Left kidney (tissue), 8 donors: ENCODE measurements at places on chromosomes 11 and 22.

GRCh38 chr11:130425156-130425555 is 3.3 kb downstream of the ADAMTS8 start:
- DNase-seq, result no peak

- DNase-seq, result no peak
These were observed 12.0 kb upstream of the SESN3 start for GRCh38 chr11:95242845-95243605.

GRCh38 chr11:128614026-128614425 is 26.7 kb upstream of the ETS1 start:
- DNase-seq, result no peak

GRCh38 chr11:34413263-34413662 is 25.5 kb upstream of the CAT start:
- no peak for DNase-seq

- peak; percentile 1 for DNase-seq
These were observed 1112.4 kb upstream of the CNTN5 start for GRCh38 chr11:97908354-97908753.

DNA sequence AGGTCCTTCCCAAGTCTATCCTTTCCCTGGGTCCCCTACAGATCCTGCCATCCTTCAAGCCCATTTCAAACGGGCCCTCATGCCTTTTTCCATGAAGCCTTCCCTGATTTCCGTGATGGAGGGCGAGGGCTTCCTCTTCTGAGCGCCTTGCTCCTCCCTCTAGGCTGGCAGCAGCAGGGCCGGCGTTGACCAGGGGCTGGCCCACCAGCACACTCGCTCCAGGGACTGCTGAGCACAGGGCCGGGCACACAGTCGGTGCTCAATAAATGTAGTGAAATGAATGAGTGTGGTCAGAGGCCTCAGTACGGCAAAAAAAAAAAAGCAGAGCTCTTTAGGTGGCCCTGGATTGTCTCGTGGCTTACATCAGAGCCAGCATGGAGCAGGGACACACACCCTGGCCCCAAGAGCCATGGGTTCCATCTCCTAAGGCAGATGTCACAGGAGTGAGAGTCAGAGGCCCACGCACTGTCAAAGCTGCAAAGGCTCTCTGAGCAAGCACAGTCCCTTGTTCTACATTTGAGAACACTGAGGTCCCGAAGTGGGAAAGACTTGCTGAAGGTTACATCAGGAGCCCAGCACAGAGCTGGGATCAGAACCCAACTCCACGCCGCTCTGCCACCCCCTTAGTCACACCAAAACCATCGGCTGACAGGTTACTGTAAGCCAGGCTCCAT is 3.1 kb downstream of the IL2RB start:
- no peak for DNase-seq

GRCh38 chr11:130829920-130830511 is 86.3 kb downstream of the SNX19 start:
- DNase-seq, result no peak

DNA sequence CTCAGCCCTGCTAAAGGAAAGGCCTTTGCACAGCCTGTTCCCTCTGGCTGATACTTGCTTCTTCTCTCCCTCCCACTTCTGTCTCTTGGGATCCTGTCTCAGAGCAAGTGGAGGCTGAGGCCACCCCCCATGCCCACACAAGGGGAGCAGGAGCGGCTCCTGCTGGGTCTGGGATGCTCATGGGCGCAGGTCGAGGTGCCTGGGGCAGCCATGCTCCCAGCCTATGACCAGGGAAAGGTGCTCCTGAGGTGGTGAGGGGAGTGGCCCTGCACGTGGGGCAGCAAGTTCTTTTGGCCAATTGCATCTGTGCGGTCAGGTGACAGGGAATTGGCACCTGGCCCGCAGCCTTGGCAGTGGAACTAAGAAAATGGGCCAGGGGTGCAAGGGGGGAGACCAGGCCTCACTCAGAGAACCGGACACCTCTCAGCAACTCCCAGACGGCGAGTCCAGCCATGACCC is 1.5 kb downstream of the MAPK11 start:
- DNase-seq, result no peak

DNA sequence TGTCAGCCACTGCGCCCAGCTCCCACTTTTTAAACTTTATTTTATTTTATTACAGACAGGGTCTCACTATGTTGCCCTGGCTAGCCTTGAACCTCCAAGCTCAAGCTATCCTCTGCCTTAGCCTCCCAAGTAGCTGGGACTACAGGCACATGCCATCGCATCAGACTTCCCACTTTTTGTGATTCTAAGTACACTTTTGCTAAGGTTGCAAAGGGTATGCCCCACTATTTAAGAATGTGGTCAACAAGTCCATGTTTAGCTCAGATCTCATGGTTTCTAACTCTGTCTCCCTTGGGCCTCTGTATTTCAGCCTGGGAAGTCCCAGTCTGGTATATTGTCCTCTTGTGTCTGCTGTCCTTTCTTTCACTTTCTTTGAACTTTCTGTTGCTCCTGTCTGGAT is 35.3 kb downstream of the EXPH5 start:
- DNase-seq, result no peak

DNA sequence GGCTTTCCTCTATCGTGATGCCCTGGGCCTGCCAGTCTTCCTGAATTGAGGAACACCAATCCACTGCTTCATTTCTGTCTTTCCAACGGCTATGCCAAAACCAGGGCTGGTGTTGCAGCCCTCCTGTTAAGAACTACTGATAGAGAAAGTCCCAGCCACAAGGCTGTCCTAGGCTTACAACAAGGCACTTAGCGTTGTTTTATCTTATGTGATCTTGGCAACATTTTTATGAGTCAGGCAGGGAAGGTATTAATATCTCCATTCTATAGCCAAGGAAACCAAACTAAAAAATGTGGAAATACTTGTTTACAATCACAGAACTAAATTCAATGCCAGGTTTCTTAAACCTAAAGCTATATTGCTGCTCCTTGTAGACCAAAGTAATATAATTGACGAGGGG is 89.9 kb upstream of the AMOTL1 start:
- DNase-seq, result no peak

GRCh38 chr22:30270832-30271231 is 4.2 kb upstream of the OSM start:
- DNase-seq, result no peak

GRCh38 chr22:20549232-20549841 is 41.9 kb downstream of the MED15 start:
- peak; percentile 49 for DNase-seq

DNA sequence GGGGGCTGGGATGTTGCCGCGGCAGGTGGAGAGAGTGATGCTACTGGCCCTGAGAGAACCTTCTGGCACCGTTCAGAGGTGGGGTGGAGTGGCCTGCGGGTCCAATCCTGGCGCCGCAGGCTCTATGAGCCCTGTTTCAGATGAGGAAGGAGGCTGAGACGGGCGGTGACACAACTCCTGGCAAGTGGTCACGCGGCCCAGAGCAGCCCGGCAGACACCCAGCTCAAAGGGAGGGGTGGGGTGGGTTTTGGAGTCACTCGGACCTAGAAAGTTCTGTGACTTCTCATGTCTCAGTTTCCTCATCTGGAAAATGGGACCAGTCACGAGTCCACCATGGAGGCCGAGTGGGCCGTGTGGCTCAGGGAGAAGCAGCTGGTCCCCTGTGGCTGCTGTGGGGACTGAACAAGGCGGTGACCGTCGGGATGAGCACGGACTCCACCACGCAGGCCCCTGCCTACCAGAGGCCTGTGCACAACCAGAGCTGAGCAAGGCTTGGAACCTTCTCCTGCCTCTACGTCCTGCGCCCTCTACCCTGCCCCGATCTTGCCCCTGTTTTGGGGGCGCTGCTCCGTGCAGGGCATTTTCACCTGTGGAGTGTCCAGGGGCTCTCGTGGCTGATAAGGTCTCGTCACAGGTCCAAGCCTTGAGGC is 3.7 kb downstream of the TSPO start:
- no peak for DNase-seq

- no peak for DNase-seq
These were observed 83.0 kb downstream of the MORC2 start for GRCh38 chr22:30885591-30885990.

DNA sequence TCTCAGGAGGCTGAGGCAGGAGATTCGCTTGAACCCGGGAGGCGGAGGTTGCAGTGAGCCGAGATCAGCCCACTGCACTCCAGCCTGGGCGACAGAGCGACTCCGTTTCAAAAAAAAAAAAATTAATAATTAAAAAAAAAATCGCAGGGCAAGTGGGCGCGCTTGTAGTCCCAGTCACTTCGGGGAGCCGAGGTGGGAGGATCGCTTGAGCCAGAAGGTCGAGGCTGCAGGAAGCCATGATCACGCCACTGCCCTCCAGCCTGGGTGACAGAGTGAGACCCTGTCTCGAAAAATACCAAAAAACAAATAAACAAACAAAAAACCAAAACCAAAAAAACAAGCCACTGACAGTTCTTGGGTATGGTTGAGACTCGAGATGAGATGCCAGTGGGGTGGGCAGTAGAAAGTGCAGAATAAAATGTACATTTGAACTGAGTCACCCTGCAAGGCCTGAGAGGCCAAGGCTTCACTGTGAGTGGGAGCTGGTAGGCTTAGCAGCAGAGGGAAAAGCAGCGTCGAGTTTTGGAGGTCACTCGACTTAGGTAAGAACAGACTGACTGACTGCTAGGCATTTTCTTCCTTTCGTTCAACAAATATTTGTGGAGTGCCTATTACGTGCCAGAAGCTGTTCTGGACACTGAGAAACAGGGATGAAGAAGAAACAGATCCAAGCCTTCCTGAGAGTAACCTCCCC is 635 bp upstream of the LDHA start:
- DNase-seq, result no peak

DNA sequence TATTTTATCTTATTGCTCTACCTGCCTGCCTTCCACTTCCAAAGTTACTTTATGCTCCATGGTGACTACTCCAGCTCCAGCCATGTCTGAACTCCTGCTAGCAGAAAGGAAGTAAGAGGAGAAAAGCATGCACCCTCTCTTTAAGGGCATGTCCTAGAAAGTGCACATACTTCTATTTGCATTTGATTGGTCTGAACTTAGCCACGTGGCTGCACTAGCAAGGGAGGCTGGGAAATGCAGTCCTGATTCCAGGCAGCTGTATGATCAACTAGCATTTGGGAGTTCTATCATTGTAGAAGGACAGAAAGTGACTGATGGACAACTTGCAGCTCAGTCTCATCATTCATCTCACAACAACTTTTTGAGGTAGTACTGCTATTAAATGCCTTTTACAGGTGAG is 515.7 kb downstream of the BUD13 start:
- no peak for DNase-seq

GRCh38 chr11:65492637-65493366 is 6.0 kb upstream of the MALAT1 start:
- DNase-seq, result peak; percentile 53

GRCh38 chr11:71436861-71437260 is 11.3 kb downstream of the DHCR7 start:
- no peak for DNase-seq

GRCh38 chr11:46002189-46002588 is 79.7 kb downstream of the LARGE2 start:
- DNase-seq, result no peak

DNA sequence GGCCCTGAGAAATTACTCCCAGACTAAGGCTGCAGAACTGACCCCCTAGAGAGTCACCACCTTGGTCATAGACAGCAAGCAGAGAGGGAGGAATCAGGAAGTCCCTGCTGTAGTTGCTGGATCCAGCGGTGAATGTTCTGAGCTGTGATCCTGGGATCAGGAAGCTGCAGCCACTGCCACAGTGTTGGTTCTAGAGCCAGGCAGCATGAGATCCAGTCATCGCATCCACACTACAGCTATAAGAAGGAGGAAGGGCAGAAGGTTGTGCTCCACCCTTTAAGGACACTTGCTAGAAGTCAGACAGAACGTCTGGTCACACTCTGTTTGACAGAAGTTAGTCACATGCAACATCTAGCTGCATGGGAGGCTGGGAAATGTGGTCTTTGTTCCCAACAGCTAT is 104.7 kb upstream of the OR4B1 start:
- no peak for DNase-seq

- no peak for DNase-seq
These were observed 164.4 kb upstream of the ZBED5 start for GRCh38 chr11:11022125-11022730.

DNA sequence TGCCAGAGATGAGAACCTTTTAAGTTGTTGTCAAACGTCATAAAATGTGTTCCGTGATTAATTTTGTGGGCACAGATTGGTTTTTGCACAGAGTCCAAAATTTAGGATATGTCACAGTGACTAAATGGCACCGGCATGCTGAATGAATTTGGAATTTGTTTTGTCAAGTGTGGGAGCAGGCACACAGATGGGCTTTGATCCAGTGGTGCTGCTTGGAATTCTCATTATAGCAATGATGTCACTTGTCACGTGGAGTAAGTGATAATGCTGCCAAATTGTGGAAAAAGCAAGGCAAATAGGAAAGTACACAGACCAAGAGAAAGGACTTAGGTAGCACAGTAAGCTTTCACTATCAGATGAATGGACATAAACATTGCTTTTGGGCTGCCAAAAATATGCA is 8.0 kb upstream of the LIN7C start:
- DNase-seq, result no peak

DNA sequence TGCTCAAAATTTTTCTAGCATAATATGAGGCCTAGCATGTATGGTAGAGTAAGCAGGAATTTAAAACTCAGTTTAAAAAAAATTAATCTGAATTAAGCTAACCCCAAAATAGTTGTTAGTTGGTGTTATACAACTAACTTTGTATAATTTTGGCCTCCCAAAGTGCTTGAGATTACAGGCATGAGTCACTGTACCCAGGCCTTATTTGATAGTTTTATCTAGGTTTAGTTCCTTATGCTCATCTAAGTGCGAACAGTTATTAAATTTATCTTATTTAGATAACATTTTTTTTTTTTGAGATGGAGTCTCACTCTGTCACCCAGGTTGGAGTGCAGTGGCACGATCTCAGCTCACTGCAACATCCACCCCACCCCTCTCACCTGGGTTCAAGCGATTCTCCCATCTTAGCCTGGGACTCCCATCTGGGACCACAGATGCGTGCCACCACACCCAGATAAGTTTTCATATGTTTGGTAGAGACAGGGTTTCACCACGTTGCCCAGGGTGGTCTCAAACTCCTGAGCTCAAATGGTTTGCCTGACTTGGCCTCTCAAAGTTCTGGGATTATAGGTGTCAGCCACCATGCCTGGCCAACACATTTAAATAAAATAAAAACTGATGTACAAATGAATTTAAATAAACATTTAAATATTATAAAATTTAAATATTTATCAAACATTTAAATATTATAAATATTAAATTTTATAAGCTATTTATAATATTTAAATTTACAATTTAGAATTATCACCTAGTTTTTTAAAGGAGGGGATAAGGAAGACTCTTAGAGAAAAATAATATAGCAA is 7.5 kb downstream of the IL18 start:
- DNase-seq, result no peak

DNA sequence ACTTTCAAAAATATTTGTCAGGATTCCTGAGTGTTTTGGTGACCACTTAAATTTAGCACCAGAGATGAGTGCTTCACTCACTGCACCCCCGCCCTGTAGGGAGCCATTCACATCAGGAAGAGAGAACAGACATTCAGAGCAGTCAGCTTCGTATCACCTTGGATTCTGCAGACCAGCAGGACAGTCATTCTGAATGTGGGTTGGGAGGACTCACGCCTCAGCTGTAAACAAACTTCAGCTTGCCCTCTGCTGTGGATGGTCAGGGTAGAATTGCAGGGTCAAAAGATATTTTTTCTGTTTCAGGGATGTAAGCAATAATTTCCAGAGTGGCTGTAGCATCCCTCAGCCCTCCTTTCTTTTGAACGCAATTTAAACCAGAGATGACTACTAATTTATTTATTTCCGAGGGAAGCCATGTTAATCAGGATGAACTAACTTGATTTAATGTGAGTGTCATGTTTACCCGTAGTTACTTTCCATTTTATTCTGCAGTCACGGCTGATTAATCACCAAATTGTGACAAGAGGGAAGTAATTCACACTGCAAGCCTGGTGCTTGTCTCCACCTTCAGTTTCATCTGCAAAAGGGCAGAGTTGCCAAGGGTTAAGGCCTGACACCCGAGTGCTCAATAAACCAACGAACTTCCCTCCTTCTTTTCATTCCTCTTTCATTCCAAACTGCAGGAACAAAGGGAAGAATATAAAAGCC is 174.2 kb upstream of the DDI1 start:
- DNase-seq, result peak; percentile 49
